ENCODE measurements at places on chromosomes 7 and 10.
A peak's percentile ranks its signal among the peaks of the same experiment; 100 is the strongest.

- DNase-seq, result no peak
Observed at GRCh38 chr10:58269782-58270290, 874 bp downstream of the CISD1 start.

- no peak for DNase-seq
Observed at GRCh38 chr7:21476429-21476828, 48.5 kb downstream of the SP4 start.

DNA sequence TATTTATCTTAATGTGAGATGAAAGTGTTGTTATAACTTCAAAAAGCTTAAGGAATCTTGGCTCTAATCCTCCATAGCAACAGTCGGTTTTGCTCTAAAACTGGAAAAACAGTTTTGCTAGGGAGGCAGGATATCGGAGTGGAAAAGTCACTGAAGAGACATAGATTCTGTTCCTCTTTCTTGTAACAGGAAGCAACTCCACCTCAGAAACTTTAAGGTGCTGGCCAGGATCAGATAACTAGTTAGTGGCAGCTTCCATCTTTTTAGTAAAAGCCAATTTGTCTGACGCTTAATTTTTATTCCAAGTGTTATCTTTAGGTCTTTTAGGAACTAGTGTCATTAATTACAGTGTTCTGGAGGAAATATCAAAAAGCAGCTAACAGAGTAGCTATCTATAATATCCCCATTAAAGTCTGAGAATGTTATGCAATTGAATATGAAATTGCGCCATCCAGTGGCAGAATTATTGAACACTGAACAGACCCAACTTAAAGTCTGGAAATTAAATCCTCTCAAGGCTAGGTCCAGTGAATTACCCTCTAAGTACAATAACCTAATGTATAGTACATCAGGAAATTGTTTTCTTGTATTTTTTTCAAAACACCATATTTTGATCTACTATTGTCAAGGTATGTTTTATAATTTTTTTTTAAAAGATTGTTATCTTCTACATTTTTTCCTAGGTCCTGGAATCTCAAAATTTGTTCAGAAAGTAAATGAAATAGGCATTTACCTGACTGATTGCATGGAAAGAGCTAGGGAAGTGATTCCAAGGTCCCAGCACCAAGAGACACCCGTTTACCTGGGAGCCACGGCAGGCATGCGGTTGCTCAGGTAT is 65.9 kb upstream of the CC2D2B start:
- DNase-seq, result no peak

DNA sequence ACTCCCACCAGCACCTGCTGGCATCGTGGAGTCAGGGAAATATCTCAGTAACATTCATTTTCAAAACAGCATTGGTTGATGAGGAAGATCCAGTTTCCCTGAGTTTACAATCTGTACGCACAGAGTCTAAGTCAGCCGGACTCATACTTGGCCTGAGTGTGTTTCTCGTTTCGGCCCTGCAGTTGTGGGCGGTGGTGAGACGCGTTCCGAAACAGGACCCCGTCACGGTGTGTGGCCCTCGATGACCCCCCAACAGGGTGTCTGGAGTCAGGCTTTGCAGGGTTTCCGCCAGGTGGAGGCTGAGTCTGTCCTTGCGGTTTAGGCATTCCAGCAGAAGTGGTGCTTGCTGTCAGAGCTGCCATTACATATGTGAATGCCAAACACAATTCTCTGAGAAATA is 317.5 kb downstream of the DNAJB6 start:
- DNase-seq, result no peak

- no peak for DNase-seq
Observed at GRCh38 chr7:34755008-34755407, 97.0 kb downstream of the NPSR1 start.

- DNase-seq, result peak; percentile 66
Observed at GRCh38 chr10:114550756-114551635, 107.1 kb downstream of the ABLIM1 start.

DNA sequence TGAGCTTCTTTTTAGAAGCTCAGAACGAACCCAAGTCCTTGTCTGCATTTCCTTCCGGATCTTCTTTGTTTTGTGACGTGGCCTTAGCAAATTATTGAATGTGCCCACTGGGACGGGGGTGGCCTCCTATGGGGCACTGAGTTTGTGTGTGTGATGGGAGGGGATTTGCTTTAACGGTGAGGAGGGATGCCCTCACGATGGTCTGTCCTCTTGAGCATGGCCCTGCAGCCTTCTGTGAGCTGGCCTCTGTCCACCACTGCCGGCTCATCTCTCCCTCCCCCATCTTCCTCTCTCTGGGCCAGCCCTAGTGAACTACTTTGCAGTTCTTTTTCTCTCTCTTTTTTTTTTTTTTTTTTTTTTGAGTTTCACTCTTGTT is 62.9 kb upstream of the MKRN1 start:
- DNase-seq, result no peak

DNA sequence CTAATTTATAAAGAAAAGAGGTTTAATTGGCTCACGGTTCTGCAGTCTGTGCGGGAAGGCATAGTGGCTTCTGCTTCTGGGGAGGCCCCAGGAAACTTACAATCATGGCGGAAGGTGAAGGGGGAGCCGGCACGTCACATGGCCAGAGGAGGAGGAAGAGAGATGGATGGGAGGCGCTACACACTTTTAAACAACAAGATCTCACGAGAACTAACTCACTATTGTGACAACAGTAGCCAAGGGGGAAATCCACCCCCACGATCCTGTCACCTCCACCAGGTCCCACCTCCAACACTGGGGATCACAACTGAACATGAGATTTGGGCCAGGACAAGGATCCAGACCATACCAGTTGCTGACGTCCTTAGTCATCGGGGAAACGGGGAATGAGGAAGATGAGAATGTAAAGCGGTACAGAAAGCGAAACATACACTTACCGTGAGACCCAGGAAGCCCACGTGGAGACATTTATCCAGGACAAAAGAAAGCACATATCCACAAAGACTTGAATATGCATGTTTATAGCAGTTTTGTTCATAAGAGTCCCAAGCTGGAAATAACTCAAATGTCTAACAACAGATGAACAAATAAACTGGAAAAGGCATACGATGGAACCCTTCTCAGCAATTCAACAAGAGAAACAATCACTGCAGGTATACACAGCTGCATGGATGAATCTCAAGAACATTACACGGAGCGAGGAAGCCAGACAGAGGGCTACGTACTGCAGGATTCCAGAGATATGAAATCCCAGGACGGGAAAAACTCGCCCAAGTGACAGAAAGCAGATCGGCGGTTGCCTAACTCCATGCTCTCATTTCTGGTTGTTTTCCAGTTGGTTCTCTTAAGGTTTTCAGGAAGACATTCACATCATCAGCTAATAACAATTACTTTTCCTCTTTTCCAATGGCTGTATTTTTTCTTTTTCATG is 26.2 kb upstream of the INPP5A start:
- no peak for DNase-seq

DNA sequence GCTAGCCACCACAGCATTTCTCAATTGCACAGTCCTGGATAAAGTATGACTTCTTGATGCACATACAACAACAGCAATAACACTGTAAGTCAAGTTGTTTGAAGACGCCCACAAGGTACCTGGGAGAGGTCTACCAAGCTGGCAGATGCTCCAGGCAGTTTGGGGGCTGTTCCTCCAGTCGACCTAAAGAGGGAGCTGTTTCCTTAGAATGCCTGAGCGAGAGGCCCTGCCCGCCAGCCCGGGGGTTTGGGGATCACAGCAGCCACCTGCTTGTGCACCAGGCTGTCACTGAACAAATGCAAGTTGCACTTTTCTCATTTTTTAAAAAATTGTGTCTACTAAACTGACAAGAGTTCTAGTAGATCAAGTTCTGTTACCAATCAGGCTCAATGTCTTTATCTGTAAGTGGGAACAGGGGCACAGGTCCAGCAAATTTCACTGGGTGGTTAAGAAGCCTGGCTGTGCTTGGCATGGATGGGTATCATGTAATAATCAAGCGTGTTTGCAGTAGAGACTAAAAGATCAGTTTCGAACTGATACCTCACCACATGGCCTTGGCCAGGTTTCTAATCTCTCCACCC is 193.8 kb upstream of the ADO start:
- peak; percentile 53 for DNase-seq

DNA sequence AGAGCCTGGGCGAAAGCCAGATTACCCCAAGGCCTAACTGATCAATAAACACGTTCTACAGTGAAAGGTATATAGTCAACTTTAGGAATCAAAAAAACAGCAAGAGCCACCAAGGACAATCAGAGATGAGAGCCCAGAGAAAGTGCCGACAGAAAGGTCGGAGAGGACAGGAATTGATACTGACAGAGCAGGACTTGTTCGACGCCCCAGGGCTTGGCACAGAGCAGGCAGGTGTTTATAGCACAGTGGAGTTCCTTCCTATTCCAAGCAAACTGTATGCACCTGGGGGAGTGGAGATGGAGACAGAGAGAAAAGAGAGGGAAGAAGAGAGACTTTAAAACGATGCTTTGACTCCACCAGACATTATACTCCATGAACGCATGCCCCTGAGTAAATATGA is 39.5 kb downstream of the PPP1R3C start:
- no peak for DNase-seq

GRCh38 chr7:134602881-134603451 is 43.7 kb upstream of the BPGM start:
- DNase-seq, result no peak

- no peak for DNase-seq
Observed at GRCh38 chr10:48390933-48391845, 84.7 kb downstream of the MAPK8 start.

GRCh38 chr7:157228864-157229422 is 90.2 kb downstream of the UBE3C start:
- DNase-seq, result no peak

- DNase-seq, result no peak
Observed at GRCh38 chr7:15099074-15099473, 196.5 kb upstream of the DGKB start.

- DNase-seq, result no peak
Observed at GRCh38 chr7:102193806-102194205, 92.9 kb upstream of the SH2B2 start.

GRCh38 chr7:16697507-16698199 is 51.7 kb downstream of the BZW2 start:
- no peak for DNase-seq

DNA sequence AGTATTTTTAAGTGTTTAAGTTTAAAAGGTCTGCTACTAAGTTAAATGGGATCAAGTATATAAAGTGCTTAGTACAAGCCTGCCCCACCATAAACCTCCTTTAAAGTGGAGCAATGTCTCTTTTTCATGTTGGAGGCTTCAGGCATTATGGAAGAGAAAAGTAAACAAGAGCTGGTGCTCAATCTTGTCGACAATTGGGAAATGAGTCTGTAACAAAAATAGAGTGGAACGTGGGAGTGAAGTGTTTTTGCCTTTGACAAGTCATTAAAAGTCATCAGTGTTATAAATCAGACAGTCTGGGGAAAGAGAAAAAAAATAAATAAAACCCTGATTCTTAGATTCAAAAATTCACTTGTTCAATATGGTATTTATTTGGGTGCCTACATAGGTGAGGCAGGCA is 44.7 kb downstream of the DNAJC12 start:
- DNase-seq, result no peak

GRCh38 chr7:11281953-11282352 is 308.3 kb downstream of the PHF14 start:
- DNase-seq, result no peak

- DNase-seq, result no peak
Observed at GRCh38 chr10:25245165-25245564, 70.4 kb downstream of the GPR158 start.

GRCh38 chr7:16066805-16067459 is 354.4 kb downstream of the CRPPA start:
- DNase-seq, result peak; percentile 65

GRCh38 chr7:92135052-92135889 is 994 bp upstream of the CYP51A1 start:
- DNase-seq, result peak; percentile 41

DNA sequence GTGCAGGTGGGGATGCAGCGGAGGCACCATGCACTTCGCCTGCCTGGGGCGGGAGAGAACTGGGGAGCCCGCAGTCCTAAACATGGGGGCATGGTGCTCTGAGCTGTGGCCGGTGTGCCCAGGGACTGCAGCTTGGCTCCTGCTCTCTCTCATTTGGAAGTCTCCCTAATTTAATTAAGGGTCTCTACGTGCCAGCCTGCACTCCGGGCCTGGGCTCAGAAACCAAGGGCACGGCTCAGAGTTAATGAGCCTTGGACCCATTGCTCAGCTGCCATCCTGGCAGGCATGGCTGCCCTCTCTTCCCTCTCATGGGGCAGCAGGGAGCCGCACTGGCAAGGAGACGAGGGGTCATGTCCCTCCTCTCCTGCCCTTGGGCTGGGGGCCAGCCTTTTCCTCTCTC is 115.6 kb downstream of the CDH23 start:
- DNase-seq, result no peak

- DNase-seq, result no peak
Observed at GRCh38 chr10:111319866-111320265, 243.0 kb downstream of the ADRA2A start.

GRCh38 chr7:92010215-92010614 is 69.6 kb downstream of the AKAP9 start:
- DNase-seq, result no peak

DNA sequence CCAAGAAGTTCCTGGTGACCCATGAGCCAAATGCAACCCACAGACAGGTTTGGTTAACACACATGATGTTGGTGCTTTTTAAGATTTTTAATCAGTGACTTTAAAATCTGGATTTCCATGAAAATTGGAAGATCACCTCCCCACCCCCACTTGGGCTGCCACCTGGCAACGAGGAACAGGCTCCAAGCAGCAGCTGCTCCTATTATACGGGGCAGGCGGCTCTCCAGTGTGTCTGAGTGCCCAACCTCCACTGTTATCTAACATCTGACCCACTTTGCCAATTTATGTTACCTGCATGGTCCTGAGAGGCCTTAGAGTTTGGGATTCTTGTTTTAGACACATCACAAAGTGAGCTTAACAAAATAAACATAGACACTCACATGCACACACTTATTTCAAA is 56.4 kb downstream of the SGMS1 start:
- no peak for DNase-seq

DNA sequence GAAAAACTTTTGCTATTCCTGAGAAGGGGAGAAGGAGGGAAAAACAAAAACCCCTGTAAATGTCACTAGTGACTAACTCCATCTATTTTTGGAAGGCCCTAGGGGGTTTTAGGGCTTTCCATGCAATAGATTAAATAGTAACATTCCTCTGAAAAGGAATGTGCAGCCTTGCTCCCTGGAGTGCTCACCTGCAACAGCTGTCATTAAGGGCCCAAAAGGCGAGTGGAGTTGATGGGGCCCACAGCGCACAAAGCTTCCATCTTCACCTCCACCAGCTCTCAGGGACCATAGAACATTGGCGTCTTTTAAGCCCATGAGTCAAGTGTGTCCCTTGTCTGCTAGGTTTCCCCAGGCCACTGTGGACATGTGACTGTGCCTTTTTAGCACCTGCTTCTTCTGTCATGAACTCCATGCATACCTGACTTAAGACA is 58.0 kb upstream of the IL6 start:
- DNase-seq, result no peak

DNA sequence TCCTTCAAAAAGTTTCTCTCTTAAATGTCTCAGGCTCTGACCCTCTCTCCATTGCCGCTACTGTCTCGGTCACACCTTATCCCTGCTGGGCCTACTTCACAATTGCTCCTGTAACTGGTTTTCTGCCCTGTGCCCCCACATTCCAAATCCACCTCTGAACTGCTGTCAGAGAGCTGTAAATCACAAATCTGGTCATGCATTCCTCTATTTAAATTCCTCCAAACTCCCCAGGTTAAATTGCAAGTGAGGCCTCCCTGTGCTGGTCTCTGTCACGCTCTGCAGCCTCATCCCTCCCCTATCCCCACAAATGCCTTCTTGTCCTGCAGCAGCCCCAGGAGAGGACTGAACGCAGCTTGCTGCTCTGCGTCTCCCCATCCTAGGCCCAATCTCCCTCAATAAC is 40.4 kb upstream of the CDCA7L start:
- DNase-seq, result no peak
